ENCODE measurements at places on chromosomes 16 and 17.

GRCh38 chr17:78239489-78239931 lies 8.1 kb downstream of the TMEM235 start:
- DNase-seq = no peak

DNA sequence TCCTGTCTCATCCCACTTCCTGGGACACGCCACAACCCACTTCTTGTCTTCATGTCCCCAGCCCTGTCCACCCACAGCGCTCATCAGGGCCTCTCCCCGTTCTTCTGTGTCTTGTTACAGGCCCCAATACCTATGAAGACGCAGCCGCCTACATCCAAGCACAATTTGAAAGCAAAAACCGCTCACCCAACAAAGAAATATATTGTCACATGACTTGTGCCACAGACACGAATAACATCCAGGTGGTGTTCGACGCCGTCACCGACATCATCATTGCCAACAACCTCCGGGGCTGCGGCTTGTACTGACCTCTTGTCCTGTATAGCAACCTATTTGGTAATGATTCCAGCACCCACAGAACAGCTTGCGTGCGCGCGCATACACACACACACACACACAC lies 70.6 kb downstream of the AMFR start:
- no peak for DNase-seq

- DNase-seq = peak; percentile 82
Observed at GRCh38 chr16:3266873-3267537, 10.6 kb upstream of the MEFV start.

DNA sequence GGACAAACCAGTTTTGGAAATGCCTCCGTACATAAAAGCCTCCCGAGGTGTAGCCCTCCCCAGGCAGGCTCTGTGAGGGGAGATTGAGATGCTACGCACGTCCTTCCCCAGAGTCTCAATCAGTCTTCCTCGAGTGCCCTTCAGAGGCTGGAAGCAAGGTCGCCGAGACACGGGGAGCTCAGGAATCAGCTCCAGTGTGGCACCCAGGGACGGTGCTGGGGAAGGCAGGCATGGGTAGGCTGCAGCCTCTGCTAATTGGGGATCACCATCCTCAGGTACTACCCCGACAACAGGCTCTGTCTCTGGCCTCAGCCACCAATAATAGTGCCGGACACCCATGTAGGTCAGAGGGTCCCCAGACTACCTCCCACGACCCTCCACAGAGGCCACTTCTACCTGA lies 28.1 kb upstream of the GSG1L start:
- no peak for DNase-seq

- DNase-seq = no peak
Observed at GRCh38 chr16:8963010-8963820, 491 bp downstream of the USP7 start.

DNA sequence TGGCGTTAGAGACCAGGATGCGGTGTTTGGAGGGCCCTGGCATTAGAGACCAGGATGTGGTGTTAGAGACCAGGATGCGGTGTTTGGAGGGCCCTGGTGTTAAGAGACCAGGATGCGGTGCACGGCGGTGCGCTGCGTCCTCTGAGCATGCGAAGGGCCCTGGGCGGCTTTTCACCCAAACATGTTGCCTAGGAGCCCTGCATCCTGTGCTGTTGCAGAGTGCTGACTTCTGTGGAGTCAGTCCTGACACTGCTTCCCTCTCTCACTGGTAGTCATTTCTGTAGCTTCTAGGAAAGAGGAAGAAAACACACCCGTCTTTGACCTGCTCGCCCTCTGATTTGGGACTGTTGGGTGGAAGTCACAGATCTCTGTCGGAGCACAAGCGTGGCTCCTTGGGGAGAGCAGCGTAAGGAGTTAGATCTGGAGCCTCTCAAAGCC lies 141.2 kb downstream of the LAT start:
- no peak for DNase-seq

GRCh38 chr17:45940826-45941225 lies 46.5 kb downstream of the MAPT start:
- no peak for DNase-seq

GRCh38 chr17:75831032-75831571 lies 13.1 kb downstream of the UNC13D start:
- no peak for DNase-seq
